ENCODE measurements at places on chromosomes 11 and 22.

- no peak for DNase-seq
Measured at GRCh38 chr11:2158966-2159365, 2.0 kb downstream of the INS start.

- no peak for DNase-seq
Measured at GRCh38 chr22:48607901-48608662, 1219.6 kb downstream of the BRD1 start.

- DNase-seq: no peak
Measured at GRCh38 chr22:48021991-48022401, 1259.5 kb downstream of the TBC1D22A start.

- DNase-seq: no peak
Measured at GRCh38 chr11:33560729-33561128, 139.9 kb downstream of the C11orf91 start.

DNA sequence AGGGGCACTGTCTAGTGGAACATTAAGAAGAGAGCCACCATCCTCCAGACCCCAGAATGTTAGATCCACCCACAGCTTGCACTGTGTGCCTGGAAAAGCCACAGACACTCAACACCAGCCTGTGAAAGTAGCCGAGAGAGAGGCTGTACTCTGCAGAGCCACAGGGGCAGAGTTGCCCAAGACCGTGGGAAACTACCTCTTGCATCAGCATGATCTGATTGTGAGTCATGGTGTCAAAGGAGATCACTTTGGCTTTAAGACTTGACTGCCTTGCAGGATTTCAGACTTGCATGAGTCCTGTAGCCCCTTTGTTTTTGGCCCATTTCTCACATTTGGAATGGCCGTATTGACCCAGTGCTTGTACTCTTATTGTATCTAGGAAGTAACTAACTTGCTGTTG lies 115.9 kb upstream of the CCDC179 start:
- DNase-seq: no peak

- no peak for DNase-seq
Measured at GRCh38 chr11:1825785-1826451, 8.9 kb upstream of the SYT8 start.

DNA sequence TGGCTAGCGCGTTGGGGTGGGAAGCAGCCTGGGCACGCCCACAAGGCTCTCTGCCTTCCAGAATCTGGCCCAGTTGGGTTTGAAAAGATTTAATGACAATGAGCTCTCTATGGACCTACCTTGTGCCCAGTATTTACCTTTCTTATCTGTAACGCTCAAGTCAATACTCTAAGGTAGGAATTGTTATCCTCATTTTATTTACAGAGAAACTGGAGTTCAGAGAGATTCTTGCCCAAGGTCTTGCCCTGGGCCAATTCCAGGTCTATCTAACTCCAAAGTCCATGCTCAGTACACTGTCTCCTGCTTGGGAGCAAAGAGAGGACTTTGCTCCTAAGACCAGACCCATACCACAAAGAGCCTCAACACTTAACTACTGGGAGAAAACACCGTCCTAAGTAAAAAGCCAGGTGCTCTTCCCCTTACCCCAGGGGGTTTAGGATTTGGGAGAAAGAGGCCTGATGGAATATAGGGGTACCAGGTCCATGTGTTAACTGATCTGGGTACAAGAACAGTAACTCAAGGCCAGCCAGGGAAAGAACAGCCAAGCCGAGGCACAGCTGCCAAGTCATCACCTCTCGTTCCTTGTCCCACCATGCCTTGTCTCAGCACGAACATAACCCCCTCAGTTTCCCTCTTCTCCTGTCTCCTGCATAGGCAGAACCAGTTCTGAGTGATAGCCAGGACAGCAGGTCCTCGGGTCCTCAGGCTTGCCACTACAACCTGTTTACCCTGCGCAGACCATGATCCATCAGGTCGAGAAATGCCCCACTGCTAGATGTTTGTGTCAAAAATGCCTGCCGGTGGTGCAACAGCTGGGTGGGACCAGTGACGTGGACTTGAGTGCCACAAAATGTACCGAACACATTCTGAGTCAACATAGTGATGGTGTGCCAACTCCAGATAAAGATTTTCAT lies 14.6 kb downstream of the APOA4 start:
- no peak for DNase-seq

GRCh38 chr11:113419454-113420003 lies 31.9 kb downstream of the ANKK1 start:
- no peak for DNase-seq

GRCh38 chr11:27926981-27927481 lies 180.9 kb downstream of the KIF18A start:
- no peak for DNase-seq

DNA sequence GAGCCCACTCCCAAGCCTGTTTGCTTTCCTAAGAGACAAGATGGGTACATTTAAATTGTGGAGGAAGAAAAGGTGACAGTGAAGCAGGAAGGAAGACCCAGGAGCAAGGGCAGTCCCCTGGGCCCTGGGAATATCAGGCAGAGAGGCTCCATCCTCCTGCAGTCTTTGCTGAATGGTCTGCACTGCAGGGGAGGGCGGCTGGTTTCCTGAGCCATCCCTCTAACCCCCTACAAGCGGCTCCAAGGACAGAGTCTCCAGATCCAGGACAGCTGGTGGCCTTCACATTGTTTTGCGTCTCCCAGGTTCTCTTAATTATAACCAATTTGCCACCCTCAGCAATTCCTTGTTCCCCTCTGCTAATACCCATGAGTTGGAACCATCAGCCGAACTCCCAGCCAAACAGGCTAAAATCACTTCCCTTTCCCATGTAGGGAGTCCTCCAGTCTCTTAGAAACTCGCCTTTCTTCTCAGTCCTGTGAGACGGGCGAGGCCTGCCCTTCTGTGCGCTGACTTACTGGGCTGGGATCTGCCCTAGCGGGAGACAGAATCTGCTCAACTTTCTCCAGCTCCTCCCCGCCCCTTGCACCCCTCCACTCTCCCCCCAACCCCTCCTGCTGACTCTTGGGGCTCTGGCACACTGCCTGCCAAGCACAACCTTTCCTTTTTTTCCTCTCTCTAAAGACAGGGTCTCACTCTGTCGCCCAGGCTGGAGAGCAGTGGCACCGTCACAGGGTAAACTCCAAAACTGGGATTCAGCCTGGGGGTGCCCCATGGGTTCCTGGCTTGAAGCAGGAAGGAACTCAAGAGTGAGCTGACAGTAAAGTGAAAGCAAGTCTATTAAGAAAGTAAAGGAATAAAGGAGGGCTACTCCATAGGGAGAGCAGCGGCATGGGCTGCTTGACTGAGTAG lies 53.4 kb upstream of the EMID1 start:
- no peak for DNase-seq

- no peak for DNase-seq
Measured at GRCh38 chr11:46835897-46836296, 10.2 kb downstream of the CKAP5 start.

- no peak for DNase-seq
Measured at GRCh38 chr11:1193326-1194230, 29.3 kb upstream of the MUC5B start.

- no peak for DNase-seq
Measured at GRCh38 chr11:12377824-12378593, 638 bp downstream of the PARVA start.

- no peak for DNase-seq
Measured at GRCh38 chr22:22881116-22882000, 6.3 kb upstream of the IGLL5 start.

DNA sequence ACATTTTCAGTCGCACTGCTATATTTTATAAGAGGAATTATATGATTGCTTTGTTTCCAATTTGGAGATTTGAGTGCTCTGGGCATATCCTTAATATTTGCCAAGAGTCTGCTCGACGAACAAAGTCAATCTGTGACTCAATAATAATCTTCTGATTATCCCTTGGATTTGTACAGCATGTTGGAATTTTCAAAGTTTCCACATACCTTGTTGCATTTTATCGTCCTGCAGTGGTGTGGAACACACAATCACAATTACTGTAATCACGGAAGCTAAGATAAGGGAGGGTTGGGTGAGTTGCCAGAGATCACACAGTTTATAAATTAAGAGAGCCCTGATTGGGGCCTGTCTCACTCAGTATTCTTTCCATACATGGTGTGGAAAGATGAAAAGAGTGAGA lies 189.3 kb downstream of the GUCY1A2 start:
- DNase-seq: no peak

- no peak for DNase-seq
Measured at GRCh38 chr11:59212744-59213631, at the start of gene MPEG1. Gene MPEG1, minus strand, starts transcription at chr11:59212927. Its CDS starts 62 bp downstream, at chr11:59212865.

GRCh38 chr11:70887542-70887827 lies 364.9 kb downstream of the SHANK2 start:
- no peak for DNase-seq

- DNase-seq: no peak
Measured at GRCh38 chr11:129458278-129458677, 82.6 kb downstream of the BARX2 start.

DNA sequence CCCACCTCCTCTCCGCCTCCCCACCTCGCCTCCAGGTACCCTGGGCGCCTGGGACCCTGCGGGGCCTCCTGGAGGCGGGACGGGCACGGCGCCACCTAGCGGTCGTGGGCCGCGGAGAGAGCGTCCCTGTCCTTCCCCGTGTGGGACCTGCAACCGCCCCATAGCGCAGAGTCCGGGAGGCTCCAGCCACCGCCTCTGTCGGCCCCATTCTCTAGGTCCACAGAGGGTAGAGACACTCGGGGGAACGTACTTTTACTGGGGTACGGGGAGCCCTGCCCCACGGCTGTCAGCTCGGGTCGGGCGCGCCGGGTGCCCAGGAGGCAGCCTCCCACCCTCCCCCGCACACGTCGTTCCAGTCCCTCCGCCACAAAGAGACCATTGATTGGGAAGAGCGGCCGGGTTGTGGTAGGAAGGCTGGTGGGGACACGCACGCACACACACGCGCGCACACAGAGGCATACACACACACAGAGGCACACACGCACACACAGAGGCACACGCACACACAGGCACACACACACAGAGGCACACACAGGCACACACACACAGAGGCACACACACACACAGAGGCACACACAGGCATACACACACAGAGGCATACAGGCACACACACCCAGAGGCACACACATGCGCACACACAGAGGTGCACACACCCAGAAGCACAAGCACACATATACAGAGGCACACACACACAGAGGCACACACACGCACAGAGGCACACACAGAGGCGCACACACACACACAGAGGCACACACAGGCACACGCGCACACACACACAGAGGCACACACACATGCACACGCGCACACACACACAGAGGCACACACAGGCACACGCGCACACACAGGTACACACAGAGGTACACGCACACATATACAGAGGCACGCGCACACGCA lies 12.6 kb upstream of the NECTIN1 start:
- DNase-seq: no peak

DNA sequence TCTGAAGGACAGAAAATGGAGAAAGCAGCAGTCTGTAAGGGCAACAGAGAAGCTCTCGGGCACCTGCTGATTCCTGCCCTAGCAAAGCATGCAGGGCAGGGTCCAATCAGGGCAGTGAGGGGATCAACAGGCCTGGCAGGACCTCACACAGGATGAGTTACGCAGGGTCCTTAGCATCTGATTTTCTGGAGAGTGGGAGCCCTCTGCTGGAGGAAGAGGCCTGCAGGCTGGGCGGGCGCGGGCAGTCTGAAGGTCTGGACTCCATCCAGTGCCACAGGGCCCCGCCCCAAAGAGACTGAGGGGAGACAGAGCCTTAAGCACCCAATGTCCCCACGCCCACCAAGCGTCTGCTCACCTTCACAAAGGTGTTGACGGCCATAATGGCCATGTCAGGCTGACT lies 28.9 kb downstream of the AP1B1 start:
- DNase-seq: no peak

DNA sequence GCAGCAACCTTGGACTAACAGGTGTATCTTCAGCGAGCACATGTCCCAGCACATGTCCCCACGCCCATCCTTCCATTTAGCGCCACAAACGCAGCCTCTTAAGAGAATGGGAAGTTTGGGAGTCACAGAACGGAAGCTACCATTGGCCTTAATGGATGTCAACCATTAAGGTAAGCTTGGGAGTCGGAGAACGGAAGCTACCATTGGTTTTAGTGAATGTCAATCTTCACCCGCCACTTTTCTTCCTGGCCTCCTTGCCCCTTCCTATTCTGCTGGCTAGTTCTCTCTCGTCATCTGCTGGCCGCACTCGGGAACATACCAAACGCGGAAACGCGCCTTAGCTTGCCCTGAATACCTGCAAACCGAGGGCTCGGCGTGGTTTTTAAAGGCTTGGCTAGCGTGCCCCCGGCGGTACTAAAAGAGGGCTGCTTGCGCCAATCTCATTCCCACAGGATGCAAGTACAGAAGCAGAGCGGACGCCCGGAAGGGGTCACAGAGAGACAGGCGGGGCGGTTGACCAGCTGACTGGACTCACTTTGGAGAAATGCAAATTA lies 24.3 kb downstream of the GLYATL1 start:
- no peak for DNase-seq

GRCh38 chr11:27233654-27234042 lies 129.4 kb downstream of the CCDC34 start:
- no peak for DNase-seq

- DNase-seq: no peak
Measured at GRCh38 chr11:57480409-57481137, 20.2 kb downstream of the RTN4RL2 start.

GRCh38 chr11:65425105-65425970 lies 2.7 kb downstream of the NEAT1 start:
- no peak for DNase-seq

DNA sequence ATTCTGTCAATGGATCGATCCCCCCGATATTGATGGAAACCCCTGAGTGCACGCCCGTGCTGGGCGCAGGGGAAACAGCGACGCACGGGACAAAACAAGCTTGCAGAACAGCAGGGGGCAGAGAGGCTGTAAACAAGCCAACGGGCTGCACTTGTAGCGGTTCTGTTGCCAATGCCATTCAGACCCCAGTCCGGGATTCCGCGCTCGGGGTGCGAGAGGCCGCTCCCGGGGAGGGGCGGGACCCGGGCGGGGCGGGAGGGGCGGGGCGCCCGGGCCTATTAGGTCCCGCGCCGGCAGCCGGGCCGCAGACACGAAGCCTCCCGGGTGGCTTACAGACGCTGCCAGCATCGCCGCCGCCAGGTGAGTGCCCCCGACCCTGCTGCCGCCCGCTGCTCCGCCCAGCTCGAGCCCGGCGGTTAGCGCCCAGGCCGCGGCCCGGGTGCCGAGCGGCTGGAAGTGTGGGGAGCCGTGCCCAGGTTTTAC lies at the start of gene BIK:
Gene BIK, plus strand, starts transcription at position 307 of the 483 bp plus-strand sequence. CDS start 13,273 bp downstream, outside the sequence.
- no peak for DNase-seq

- no peak for DNase-seq
Measured at GRCh38 chr11:117654281-117655255, 142.4 kb downstream of the DSCAML1 start.

- DNase-seq: no peak
Measured at GRCh38 chr22:49229483-49230193, 598.0 kb downstream of the BRD1 start.

GRCh38 chr11:70908223-70908622 lies 344.2 kb downstream of the SHANK2 start:
- DNase-seq: no peak

- no peak for DNase-seq
Measured at GRCh38 chr11:130740819-130741218, 175.5 kb downstream of the SNX19 start.

GRCh38 chr22:30031764-30032455 lies 48.4 kb upstream of the HORMAD2 start:
- DNase-seq: no peak

- DNase-seq: no peak
Measured at GRCh38 chr11:121465709-121466062, 12.9 kb upstream of the SORL1-AS1 start.
